ENCODE measurements at places on chromosomes 4 and X. TPM values are rescaled to one million over a fixed set of nuclear protein-coding genes. Genes with fewer than 3 reads are reported as not detected.

GRCh38 chr4:11698846-11699590 lies 270.3 kb upstream of the HS3ST1 start:
- H3K4me3 ChIP-seq = no peak overlapping the region
- H3K36me3 ChIP-seq = no peaks in the 10 kb centered on the region
- DNase-seq = no peak
- no peaks in the 10 kb centered on the region for H3K4me1 ChIP-seq
- H3K27me3 ChIP-seq = no peaks in the 10 kb centered on the region

The CLDN22 gene
- not detected for total RNA-seq

DNA sequence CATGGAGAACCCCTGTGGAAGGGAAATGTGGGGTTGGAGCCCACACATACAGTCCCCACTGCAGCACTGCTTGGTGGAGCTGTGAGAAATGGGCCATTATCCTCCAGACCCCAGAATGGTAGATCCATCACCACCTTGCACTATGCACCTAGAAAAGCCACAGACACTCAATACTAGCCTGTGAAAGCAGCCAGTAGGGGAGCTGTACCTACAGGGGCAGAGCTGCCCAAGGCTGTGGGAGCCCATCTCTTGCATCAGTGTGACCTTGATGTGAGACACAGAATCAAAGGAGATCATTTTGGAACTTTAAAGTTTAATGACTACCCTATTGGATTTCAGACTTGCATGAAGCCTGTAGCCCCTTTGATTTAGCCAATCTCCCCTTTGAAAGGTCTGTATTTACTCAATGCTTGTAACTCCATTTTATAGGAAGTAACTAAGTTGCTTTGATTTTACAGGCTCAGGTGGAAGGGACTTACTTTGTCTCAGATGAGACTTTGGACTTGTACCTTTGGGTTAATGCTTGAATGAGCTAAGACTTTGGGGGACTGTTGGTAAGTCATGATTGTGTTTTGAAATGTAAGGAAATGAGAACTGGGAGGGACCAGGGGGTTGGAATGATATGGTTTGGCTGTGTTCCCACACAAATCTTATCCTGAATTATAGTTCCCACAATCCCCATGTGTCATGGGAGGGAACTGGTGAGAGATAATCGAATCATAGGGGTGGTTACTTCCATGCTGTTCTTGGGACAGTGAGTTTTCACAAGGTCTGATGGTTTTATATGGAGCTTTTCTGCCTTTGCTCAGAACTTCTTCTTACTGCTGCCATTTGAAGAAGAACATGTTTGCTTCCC lies 352.6 kb downstream of the INPP4B start:
- no peaks in the 10 kb centered on the region for H3K4me1 ChIP-seq
- H3K4me3 ChIP-seq = no peak overlapping the region
- no peak for DNase-seq
- no peaks in the 10 kb centered on the region for H3K36me3 ChIP-seq
- H3K27ac ChIP-seq = no peak overlapping the region
- H3K27me3 ChIP-seq = no peaks in the 10 kb centered on the region

GRCh38 chr4:27701606-27702005 lies 841.0 kb downstream of the STIM2 start:
- no peak overlapping the region for H3K4me3 ChIP-seq

DNA sequence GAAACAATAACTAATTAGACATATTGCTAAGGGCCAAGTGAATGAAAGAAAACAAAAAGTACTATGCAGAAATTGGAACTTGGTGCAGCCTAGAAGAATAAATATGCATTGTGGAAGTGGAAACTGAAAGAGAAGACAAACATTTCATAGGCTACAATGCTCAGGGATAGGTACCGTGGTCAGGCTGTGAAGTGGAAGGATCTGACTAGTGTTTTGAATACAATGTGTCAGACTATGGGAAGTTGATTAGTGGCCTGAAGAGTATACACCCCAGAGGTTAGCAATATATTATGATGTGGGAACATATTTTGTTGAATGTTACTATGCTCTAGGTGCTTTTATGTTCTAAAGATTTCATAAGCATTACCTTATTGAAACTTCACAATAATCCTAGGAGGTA lies 36.8 kb downstream of the GPRIN3 start:
- no peak overlapping the region for H3K27ac ChIP-seq
- DNase-seq = no peak
- H3K4me3 ChIP-seq = no peak overlapping the region
- H3K4me1 ChIP-seq = peaks cover 6% of the 10 kb centered on the region
- no peaks in the 10 kb centered on the region for H3K27me3 ChIP-seq
- no peaks in the 10 kb centered on the region for H3K36me3 ChIP-seq

The MAMLD1 gene
- 3.2 TPM for total RNA-seq

DNA sequence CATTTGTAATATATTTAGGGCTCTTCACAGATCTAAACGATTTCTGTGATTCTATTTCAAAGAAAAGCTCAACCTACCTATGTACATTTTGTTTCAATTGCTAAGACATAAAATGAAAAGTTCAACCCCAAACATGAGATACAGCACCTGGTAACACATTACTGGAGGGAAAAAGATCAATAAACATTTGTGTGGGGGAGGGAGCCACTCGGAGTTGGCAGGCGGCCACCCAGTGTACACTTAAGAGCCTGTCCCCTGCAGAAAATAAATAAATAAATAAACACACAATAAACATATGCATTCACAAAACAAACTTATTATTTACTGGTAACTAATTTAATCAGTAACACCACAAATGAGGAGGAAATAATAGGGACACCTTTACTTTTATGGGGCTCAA lies 19.3 kb downstream of the PRSS48 start:
- H3K27ac ChIP-seq = no peak overlapping the region
- no peak overlapping the region for H3K4me3 ChIP-seq
- H3K36me3 ChIP-seq = no peaks in the 10 kb centered on the region
- no peaks in the 10 kb centered on the region for H3K27me3 ChIP-seq

DNA sequence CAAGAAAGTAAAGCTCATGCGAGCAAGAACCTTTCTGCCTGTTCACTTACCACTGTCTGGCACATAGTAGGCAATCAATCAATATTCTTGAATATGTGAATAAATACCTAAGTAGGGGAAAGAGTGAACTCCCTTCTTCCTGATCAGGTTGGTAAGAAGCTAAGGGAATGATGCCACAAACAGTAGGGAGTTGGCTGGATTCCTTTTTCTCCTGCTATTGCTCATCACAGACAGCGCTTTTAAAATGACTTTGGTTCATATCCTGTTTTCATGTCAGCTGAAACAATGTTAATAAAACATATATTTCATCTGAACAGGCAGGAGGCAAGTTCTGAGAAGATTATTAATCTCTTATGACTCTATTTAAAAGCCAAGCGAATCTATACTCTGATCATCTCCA lies 99.2 kb downstream of the NSUN7 start:
- H3K4me3 ChIP-seq = no peak overlapping the region
- H3K27me3 ChIP-seq = no peaks in the 10 kb centered on the region
- DNase-seq = no peak
- H3K27ac ChIP-seq = no peak overlapping the region

The UGT8 gene
- total RNA-seq = 0.25 TPM

DNA sequence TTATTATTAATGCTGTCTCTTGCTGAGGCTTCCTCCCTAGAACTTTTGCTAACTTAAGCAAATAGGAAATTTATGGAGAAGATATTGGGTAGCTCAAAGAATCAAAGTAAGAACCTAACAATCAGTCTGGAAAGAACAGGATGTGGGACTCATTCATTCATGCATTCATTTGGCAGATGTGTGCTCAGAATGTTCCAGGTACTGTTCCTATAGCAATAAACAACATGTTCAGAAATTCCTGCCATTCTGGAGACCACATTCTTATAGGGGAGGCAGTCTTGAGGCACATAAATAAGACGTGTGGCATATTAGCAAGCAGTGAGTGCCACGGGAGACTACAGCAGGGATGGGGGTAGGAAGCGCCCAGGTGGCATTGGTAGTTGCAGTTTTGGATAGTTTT lies 5.0 kb downstream of the GRK4 start:
- no peak overlapping the region for H3K27ac ChIP-seq
- H3K27me3 ChIP-seq = no peaks in the 10 kb centered on the region
- H3K4me3 ChIP-seq = no peak overlapping the region
- DNase-seq = no peak

- DNase-seq = no peak
- H3K27ac ChIP-seq = no peak overlapping the region
- H3K27me3 ChIP-seq = no peaks in the 10 kb centered on the region
- no peaks in the 10 kb centered on the region for H3K36me3 ChIP-seq
- no peaks in the 10 kb centered on the region for H3K4me1 ChIP-seq
- H3K4me3 ChIP-seq = no peak overlapping the region
Observed at GRCh38 chr4:100113096-100113495, 77.2 kb downstream of the DDIT4L start.

DNA sequence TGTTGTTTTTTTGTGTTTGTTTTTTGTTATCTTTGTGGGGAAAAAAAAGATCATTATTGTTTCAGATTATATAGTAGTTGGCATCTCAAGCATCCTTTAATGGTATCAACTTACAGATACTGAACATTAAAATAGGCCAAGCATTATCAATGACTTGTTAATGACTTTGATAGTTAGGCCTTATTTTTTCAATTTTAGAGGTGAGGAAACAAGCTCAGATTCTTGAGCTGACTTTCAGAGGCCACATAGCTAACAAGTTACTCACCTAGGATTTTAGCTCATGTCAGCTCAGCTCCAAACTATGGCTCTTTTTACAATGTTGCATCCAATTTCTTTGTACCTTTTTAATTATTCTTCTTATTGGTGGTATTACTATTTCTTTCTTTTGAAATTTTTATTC lies 471 bp upstream of the PLAC8 start:
- H3K27ac ChIP-seq = no peak overlapping the region
- no peak overlapping the region for H3K4me3 ChIP-seq
- H3K4me1 ChIP-seq = no peaks in the 10 kb centered on the region

The S100G gene
- total RNA-seq = not detected

DNA sequence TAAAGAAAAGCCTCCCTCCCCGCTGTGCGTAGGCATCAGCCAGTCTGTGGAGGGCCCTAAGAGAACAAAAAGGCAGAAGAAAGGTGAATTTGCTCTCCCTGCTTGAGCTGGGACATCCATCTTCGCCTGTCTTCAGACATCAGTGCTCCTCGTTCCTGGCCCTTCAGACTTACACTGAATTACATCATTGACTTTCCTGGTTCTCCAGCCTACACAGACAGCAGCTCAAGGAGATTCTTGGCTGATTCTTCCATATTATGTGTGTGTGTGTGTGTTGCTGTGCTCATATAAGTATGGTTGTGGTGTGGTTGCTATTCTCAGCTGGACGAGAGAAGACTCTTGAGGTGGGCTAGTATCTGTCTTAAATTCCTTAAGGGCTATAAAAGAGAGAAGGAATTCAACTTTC lies 35.5 kb upstream of the CD99L2 start:
- H3K4me1 ChIP-seq = no peaks in the 10 kb centered on the region
- no peak overlapping the region for H3K27ac ChIP-seq
- no peaks in the 10 kb centered on the region for H3K27me3 ChIP-seq
- no peaks in the 10 kb centered on the region for H3K36me3 ChIP-seq
- DNase-seq = no peak
